Stimulated activated CD4-positive, alpha-beta T cell treated with anti-CD3 and anti-CD28 coated beads, Interleukin-4, amount 100 ng/mL, for 1 hour (primary cell): ENCODE measurements at places on chromosomes 11 and 22.

GRCh38 chr11:34600339-34601084 is 20.4 kb upstream of the EHF start:
- no peak for DNase-seq

DNA sequence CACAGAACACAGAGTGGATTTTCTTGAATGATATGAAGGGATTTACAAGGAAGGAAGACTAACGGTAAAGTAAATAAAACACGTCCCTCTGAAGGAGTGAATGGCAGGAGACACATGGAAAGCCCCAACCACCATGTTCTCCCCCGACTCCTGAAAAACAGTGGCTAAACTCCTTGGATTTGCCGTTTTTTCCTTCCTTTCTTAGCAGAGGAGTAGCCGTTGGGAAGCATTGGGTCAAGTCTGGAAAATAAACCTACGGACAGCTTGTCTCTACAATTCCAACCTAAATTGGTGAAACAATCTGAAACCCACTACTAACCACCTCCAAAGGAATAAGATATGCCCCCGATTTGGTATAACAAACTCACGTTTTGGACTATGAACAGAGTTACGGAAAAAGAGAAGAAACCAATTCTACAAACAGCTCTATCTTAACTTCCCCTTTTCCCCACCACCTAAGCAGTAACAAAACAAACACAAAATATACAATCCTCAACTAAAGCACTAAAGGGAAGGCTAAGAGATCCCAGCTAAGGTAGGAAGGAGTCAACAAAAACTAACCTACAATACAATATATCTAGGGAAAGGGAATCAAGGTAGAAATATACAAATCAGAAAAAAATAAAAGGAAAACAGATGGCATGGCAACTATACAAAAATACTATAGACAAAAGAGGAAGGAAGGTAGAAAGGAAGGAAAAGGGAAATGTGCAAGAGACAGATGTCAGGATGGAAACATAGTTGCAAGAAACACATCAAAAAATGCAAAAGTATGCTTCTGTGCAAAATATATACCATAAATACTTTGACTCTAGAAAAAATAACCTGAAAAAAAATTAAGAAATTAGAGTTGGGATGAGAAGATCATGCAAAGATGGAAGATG is 43.8 kb upstream of the LYVE1 start:
- DNase-seq, result no peak

DNA sequence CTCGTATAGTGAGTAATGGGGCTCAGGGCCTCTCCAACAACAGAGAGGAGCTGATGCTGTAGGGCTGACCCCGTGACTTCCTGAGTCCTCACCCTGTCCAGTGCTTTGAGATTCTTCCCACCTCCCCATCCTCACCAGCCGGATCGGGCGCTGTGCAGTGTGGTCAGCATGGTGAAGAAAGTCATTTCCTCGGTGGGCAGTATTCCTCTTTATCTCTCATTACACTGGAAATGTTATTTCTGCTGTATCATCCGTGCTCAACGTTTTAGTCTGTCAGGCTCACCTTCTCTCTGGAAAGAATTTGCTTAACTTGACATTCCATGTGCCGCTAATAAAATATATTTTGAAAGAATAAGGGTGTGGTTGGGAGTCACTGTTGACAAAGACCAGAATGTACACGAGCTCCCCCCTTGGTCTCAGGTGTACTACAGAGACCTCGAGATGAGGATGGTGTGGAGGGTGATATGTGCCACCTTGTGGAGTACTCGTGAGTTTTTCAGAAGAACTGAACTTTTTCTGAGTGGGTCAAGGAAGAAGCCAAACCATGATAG is 25.7 kb upstream of the SCGB1A1 start:
- DNase-seq, result no peak

DNA sequence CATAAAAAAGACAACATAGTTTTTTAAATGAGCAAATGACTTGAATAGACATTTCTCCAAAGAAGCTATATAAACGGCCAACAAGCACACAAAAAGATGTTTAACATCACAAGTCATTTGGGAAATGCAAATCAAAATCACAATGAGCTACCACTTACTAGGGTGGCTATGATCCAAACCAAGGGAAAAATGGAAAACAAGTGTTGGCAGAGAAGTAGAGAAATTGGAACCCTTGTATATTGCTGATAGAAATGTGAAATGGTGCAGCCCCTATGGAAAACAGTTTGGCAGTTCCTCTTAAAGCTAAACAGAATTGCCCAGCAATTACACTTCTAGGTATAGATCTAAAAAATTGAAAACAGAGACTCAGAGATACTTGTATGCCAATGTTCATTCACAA is 29.0 kb downstream of the PAMR1 start:
- no peak for DNase-seq

GRCh38 chr11:35170503-35170902 is 31.5 kb downstream of the CD44 start:
- no peak for DNase-seq

GRCh38 chr11:67303835-67304411 is 593 bp downstream of the SSH3 start:
- peak; percentile 27 for DNase-seq

DNA sequence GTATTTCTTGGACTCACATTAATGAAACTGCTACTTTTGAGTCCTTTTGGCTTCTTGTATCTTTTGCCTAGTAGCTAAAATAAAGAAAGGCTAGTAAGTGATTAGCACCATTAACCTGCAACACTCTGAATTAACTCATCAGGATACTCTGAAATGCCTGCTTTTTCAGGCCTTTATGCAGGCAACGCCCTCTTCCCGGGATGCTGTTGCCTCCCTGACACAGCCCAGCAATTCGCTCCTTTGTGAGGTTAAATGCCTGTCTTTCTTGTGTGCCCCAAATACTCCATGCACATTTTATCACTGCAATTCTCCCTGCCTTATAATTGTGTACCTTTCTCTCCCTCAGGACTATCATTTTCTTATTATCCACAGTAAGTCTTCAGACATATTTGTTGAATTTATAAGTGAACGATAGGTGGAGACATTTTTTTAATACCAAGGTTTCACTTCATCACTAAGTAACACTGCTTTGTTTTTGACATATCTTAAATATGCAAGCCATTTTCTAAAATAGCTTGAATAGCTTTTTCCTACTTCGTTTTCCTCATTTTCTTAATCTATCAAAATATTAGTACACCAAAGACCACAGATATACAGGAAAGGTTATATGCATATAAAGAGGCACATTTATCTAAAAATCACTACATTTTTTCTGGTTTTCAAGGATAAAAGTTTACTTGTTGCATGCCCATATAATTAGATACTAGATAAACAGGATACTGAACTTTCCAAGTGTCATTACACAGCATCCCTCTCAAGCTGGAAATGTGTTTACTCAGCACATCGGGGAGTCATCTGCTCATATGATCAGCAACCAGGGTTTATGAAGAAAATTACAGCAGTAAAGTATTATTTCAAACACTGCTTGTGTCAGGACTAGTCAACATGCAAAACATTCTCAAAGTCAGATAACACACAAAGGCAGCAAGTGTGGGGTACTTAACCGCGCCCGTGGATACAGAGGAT is 48.5 kb upstream of the DDI1 start:
- no peak for DNase-seq

- DNase-seq, result no peak
Observed at GRCh38 chr11:33636104-33636503, 64.5 kb downstream of the C11orf91 start.

DNA sequence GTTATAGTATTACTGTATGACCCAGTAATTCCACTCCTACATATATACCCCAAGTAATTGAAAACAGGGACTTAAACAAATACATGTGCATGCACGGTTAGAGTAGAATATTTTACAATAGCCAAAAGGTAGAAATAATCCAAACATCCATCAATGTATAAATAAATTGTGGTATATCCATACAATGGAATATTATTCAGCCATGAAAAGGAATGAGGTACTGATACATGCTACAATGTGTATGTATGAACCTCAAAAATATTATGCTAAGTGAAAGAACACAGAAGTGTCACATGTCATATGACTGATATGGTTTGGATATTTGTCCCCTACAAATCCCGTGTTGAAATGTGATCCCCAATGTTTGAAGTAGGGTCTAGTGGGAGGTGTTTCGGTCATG is 560.8 kb upstream of the LARGE1 start:
- no peak for DNase-seq

GRCh38 chr11:34633990-34634693 is 13.2 kb downstream of the EHF start:
- DNase-seq, result no peak

- DNase-seq, result no peak
Observed at GRCh38 chr11:116958246-116958645, 120.8 kb upstream of the APOA1 start.

DNA sequence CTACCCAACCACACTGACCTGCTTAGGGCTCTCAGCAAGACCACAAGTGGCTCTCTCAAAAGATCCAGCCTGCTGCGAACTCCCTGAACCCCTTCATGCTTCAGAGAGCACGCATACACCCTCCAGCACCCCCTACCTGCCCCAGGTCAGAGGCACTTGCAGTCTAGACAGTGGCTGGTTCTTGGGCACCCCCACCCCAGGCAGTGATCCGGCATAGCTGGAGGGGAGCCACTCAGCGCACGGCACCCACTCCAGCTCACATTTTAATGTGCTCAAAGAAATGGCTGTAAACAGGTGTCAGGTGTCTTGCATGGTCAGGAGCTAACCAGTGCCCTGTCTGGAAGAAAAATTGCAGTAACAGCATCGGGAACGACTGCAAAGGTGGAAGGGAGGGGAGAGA is 140.8 kb downstream of the PKNOX2 start:
- no peak for DNase-seq

GRCh38 chr11:134345237-134345550 is 13.4 kb downstream of the GLB1L2 start:
- no peak for DNase-seq

- no peak for DNase-seq
Observed at GRCh38 chr22:26588729-26589366, 1.1 kb downstream of the TPST2 start.
